ENCODE measurements at places on chromosomes 7 and 10.

GRCh38 chr7:150388306-150388705 lies 9.2 kb downstream of the ZNF775 start:
- DNase-seq = no peak

GRCh38 chr10:18340496-18341051 lies 200.3 kb downstream of the CACNB2 start:
- DNase-seq = no peak

GRCh38 chr7:114957444-114957843 lies 35.5 kb downstream of the MDFIC start:
- DNase-seq = no peak

GRCh38 chr10:52780391-52781155 lies 8.0 kb upstream of the MBL2 start:
- DNase-seq = no peak

GRCh38 chr7:44621034-44621749 lies 14.8 kb downstream of the OGDH start:
- DNase-seq = no peak

DNA sequence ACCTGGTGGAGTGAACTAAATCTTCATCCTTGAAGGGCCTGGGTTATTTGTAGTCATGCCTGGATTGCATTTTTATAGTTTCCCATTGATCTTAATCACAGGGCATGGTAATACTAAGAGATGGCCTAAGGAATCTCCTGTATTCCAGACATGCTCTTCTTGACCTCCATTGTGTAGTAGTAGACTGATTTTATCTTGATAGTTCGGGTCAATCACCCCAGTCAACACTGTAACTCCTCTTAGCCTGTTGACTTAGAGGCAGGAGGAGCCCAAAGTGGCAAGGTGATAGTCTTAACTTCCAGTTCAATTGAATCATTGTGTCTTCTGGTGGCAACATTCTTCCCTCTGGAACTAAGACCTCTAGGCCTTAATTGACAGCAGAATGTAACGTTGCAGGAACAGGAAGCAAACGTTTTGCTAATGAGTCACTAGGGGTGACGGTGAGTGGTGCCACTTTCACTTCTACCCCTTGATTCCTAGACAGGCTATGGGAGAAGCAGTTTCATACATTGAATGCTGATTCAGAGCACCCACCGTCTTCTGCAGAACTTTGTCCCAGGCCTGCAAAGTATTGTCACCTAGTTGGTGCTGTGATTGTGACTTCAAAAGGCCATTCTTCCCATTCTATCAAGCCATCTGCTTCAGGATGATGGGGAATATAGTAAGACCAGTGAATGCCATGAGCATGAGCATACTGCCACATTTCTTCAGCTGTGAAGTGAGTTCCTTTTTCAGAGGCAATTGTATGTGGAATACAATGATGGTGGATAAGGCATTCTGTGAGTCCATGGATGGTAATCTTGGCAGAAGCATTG lies 24.0 kb upstream of the PAPSS2 start:
- no peak for DNase-seq
